ENCODE measurements at places on chromosomes 2 and 18.

GRCh38 chr2:10658041-10658913 is 31.5 kb downstream of the NOL10 start:
- DNase-seq = peak; percentile 82

- no peak for DNase-seq
These were observed 35.0 kb downstream of the GLI2 start for GRCh38 chr2:120770641-120771040.

DNA sequence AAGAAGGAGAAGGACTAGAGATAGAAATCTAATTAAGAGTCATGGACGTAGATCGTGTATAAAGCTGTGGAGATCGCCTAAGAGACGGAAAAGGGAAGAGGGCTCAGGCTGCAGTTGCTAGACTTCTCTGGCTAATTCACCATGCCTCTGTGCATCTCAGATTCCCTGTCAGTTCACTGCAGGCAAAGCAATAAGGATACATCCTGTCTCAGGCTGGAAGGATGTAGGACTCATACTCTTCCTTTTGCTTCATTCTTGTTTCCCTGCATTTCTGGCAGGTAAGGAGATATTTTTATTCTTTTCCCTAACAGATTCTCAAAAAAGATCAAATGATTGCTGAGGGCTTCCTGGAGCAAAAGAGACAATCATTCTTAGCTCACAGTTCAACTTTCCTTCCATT is 112.5 kb downstream of the AP1S3 start:
- no peak for DNase-seq

DNA sequence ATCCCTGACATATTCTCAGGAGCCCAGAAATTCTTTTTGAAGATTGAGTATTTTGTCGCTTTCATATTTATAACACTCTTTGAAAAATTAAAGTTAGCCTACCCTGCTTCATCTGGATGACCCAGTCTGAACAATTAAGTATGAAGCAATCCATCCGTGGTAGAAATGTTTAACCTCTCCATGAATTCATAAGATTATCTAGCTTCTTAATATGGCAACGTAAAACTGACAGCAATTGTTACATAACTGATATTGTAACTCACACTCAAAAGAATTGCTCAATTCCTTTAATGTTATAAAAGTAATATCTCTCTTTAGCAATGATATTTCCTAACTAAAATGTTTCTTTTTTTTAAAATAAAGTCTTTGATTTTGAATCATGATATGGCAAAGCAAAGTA is 7.2 kb upstream of the ABCA12 start:
- DNase-seq = no peak

DNA sequence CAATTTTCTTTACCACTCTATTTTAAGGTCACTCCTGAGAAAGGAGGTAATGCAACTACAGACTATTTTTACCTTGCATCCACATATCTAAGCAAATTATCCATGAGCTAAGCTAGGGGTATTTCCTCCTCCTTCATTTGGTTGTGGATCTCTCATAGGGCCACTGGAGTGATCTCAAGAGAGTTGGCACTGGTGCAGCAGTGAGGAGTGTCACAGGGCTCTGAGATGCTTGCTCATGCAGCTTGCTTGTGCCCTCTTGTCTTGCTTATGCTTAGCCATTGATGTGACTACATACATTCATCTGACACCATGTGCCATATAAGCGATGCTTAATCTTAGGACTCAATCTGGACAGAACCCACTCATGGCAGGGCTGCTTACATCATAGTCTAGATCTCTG is 950.3 kb downstream of the TSN start:
- no peak for DNase-seq

DNA sequence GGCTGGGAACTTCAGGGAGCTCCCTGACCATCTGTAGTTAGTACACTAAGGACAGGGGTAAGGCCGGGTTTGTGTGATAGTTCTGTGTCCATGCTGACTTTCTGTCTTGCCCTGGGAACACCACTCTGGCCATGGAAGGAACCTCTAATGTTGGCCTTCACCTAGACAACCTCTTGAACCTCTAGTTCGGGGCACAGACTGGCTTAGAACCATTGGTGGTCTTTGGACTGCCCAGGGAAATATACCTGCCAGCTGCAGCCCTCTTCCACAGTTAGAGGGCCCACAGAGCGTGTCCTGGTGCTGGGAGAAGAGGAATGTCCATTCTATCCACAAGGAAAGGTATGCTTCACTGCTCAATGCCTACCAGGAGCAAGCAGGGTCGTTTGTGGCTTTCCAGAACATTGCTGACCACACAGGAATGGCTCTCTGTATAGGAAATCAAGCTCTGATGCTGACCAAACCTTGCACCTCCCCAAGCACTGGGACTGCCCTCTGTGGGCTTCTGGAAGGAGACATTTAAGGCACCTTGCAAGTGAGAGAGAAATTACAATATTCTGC is 318.8 kb upstream of the EPAS1 start:
- no peak for DNase-seq

DNA sequence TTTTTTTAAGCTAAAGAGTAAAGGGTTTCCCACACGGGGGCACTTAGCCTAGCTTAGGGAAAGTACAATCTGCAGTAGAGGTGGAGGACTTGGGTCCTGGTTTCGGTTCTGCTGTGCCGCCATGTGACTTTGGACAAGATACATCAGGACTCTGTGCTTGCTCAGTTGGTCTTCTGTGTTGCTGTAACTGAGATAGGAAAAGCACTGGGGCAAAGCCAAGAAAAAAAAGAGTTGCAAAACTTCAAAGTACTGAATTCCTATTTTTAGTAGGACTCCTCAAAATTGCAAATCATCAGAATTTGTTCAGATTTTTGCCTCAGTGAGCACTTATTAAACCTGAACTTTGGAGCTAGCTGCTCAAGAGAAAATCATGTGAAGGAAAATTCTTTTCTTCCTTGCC is 96.3 kb upstream of the STON1 start:
- no peak for DNase-seq

GRCh38 chr2:235492850-235493344 is 946 bp upstream of the AGAP1 start:
- DNase-seq = no peak

DNA sequence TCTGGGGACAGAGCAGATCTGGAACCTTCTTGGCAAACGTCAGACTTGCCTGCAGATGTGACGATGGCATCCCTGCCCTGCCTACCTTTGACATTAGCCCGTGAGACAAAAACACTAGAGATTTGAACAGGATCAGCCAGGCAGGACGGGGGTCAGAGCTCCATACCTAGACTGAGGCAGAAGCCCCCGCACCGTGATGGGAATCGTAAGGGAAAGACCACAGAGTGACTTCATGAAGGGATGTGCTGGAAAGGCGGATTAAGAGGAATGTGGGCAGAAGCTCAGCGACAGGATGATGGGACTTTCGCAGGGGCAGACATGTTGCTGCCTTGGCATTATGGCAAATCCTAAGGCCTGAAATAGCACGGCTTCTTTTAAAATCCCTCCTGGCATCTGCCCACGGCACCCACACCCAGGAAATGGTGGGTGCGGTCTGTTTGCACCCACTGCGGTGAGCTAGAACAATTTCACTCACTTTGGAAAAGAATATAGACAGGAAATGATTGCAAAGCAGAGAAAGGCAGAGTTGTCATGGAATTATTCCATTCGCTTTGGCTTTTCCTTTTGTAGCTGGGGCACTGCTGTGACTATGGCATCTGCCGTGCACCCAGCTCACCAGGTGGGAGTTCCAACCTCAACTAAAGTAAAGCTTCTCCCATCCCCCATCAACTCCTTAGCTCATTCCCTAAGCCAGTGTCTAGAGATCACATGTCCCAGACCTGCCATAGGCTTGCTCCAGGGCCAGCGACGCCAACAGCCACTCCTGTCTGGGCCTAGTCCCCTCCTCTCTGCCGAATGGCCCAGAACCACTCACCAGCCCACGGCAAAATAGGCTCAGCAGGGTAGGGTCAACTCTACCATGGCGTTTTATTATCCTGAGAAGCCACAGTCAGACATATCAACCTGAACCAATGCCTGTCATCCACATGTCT is 112.7 kb upstream of the NPAS2 start:
- DNase-seq = no peak

DNA sequence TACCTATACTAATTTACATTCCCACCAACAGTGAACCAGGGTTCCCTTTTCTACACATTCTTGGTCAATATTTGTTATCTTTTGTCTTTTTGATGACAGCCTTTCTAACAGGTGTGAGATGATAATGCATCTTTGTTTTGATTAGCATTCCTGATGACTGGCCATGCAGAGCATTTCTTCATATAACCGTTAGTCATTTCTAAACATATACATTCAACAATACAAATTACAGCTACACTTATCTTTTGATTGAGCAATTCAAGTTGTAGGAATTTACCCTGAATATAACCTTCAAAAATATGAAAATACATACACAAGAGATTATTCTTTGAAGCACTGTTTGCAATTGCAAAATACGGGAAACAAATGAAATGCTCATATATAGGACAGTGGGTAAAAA is 94.9 kb downstream of the TMEM131 start:
- DNase-seq = no peak

- DNase-seq = no peak
These were observed 22.7 kb downstream of the RPRM start for GRCh38 chr2:153455861-153456260.

DNA sequence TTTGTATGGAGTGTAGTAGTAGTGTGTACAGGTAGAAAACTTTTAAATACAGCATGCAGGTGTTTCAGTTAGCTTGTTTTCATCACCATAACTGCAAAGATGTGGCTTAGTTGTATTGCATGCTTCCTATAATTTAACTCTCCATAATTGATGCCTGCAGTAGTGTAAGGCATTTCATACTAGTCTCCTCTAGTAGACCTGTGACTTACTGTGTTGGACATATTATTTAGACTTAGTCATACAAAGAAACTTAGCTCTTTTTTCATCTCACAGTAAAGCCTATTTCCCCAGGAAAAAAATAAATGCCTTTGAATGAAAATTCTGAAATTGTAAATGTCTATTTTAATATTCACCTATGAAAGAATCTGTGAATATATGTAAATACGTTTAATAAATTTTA is 52.8 kb upstream of the TWSG1 start:
- no peak for DNase-seq

- no peak for DNase-seq
These were observed 192.2 kb downstream of the TSN start for GRCh38 chr2:121947674-121948073.

DNA sequence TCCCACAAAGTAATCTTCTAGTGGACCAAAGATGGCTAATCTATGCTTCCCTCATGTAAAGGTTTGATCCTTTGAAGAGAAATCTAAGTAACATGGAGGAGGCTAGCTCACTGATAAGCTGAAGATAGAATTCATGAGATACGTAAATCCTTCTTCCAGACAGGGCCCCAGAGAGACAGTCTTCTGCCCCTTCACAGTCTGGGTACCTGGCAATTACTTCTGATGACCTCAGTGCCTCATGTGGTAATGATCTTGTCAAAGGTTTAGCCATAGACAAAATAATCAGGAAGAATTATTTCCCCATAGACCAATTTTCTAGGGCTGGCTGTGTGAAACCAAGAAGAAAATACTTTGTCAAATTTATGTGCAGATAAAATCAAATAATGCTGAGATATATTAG is 495.8 kb downstream of the METTL4 start:
- no peak for DNase-seq

DNA sequence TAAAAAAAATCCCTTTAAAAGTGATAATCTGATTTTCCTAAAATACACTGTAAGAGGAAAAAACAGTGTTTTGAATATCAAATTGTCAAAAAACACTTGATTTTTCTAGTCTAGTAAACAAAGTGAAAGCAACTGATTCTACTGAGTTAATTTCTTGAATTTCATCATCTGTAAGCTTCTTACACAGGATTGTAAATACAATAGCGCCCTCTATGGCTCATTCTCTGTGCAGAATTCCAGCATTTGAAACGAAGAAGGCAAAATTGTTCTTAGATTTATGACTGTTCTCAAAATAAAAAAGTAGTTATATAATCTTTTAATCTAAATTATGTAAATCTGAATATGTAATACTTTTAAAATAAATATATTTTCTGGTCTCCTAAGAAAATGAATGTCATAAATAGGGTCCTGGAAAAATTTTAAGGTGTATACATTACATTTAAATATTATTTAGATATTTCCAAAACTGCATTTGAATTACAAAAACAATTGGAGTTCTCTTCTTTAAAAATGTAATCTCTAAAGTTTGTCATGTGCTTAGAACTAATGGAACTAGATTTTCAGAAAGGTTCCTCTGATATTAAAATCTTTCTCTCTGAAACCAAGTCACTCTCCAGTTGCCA is 176.9 kb upstream of the MC4R start:
- peak; percentile 12 for DNase-seq

GRCh38 chr2:45083175-45083574 is 73.9 kb upstream of the SIX2 start:
- DNase-seq = no peak

DNA sequence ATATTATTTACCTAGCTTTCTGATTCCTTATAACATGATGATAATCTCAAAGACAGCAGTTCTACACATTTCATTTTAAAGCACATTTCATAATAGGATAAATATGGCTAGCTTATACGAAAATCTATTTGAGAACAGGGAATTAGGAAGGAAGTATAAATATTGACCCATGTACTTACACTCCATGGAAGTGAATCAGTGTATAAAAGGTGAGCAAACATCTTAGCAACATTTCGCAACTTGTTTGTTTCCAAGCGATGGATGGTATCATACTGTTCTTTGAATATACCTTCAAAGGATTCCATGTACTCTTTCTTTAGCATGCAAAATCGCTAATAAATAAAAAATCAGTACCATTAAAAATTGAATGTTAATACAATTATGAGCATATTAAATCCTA is 53.1 kb downstream of the CWC22 start:
- DNase-seq = no peak

GRCh38 chr18:76445741-76446232 is 49.3 kb downstream of the ZNF516 start:
- peak; percentile 37 for DNase-seq

GRCh38 chr2:20507166-20507692 is 60.4 kb downstream of the RHOB start:
- DNase-seq = no peak

DNA sequence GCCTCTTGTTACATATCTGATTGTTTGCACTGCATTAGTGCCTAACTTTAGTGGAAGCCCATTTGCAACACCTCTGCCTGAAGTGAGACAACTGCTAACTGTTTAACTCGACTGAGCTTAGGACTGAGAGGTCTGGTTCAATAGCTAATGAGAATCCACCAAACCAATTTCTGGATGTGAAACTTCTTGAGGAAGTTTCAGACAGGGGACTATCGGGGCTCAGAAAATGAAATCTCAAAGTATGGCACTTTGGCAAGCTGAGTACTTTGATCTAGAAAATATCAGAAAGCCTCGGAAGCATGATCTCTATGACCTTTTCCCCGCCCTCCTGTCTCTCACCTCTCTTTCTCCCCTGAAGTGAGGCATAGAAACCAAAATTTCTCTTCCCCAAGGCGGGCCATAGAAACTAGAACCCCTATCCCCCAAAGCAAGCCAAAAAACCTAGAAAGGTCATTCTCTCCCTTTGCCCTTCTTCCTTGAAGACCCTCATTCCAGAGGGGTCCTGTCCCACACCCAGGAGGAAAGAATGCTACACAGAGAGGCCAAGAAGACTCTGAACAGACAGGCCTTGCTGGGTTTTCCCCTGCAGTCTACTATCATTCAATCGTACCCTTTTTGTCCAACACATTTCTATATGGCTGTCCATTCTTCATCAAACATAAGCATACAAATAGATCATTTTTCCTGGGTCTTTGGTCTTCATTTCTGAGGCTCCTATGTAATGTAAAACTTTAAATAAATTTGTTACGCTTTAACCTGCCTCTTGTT is 69.6 kb upstream of the CREB1 start:
- DNase-seq = no peak
